ENCODE measurements at places on chromosomes 1 and 21. TPM values are rescaled to one million over a fixed set of nuclear protein-coding genes. Genes with fewer than 3 reads are reported as not detected.

- peak; percentile 68 for DNase-seq
Measured at GRCh38 chr1:224696891-224697765, 81.0 kb downstream of the CNIH3 start.

The CEP104 gene
- 60.9 TPM for total RNA-seq

- peak; percentile 18 for DNase-seq
Measured at GRCh38 chr1:178645808-178646200, 79.2 kb upstream of the RALGPS2 start.

- DNase-seq = no peak
Measured at GRCh38 chr1:13735168-13735930, 35.4 kb downstream of the PRDM2 start.

The GUCA2B gene
- total RNA-seq = not detected
